Adipocyte (in vitro differentiated cells): ENCODE measurements at places on chromosomes 6 and 20.

DNA sequence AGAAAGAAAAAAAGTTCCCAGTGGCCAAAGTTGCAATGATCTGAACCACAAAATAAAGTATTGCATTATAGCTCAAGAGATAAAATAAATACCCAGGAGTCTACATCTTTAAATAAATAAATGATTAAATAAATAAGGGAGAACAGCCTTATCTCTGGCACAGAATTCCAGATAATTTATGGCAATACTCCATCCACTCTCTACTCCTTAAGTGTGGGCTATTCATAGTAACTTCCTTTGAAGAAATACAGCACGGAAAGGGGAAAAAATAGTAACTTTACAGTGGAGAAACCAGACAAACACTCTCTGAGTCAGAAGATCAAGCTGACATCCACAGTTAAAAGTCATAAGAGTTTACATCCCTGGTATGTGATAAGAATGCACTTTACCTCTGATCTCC, 11.6 kb downstream of the AURKA start:
- no peak for DNase-seq

- peak; percentile 62 for DNase-seq
These were observed 172.9 kb upstream of the CDYL start for GRCh38 chr6:4603291-4603690.

GRCh38 chr20:60570481-60571277, 612.5 kb downstream of the CDH26 start:
- no peak for DNase-seq

DNA sequence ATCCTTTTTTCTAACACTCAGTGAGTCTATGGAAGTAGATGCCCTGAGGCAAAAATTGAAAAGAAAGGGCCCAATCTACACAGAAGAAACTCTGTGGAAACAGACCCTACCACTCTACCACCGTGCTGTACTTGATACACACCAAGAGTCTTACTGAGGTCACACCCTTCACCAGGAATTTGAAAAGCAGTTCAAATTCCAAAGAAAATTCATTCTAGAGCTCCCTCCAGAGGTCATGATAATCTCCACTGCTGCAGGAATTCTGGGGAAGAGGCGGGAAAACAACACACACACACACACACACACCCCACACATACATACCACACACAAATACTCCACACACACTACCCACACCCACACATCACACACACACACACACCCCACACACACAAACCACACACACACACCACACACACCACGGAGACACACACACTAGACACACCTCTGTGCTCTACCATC, 336.8 kb downstream of the HDGFL1 start:
- DNase-seq = peak; percentile 36

DNA sequence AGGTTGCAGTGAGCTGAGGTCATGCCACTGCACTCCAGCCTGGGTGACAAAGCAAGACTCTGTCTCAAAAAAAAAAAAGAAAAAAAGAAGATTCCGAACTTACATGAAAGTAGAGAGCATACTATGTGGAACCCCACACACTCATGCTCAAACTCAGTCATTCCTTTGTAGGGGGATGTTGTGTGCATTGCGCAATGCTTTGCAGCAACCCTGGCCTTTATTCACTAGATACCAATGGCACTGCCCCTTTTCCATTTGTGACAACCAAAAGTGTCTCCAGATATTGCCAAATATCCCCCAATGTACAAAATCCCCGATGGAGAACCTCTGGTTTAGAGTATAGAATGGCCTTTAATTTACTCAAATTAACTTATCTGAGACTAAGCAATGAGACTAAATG, 158.6 kb downstream of the GJA1 start:
- DNase-seq = no peak

DNA sequence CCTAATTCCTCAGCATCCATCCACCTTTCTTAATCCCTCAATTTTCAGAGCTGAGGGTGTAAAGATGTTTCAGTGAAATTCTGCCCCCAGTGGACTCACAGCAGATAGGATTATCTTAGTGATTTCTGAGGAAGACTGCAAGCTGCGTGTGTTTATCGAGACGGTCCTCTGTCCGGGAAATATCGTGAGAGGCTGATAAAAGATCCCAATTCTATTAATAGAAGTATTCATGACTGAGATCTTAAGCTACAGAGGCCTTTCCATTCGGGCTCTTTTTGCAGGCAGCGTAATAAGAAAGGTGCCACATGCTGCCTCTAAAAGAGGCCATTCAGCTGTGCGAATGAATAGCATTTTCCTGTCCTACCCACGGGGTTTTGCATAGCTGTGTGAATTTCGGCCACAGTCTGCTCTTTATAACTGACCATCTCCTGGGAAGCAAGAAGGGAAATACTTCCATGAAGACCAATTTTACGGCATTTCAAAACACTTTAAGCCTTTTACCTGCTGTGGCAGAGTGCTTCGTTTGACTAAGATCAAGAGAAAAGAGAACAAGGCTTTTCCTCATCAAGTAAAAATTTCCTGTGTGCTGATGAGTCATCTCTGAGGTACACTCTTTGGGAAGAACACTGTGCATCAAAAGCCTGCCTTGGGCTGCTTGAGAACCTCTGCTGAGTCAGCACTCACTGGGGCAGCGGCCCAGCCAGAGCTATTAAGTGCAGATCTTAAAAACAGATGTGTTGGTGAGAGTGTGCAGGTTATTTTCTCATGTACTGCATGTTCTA, 208.8 kb downstream of the ARHGAP18 start:
- DNase-seq = peak; percentile 94

GRCh38 chr6:161639772-161640171, 365.9 kb upstream of the AGPAT4 start:
- DNase-seq = no peak
